Activated CD4-positive, alpha-beta T cell treated with anti-CD3 and anti-CD28 coated beads, Interleukin-2, amount 10 ng/mL, durations not matched to agents 7 days and 5 days (primary cell): ENCODE measurements at places on chromosomes 5 and 9. TPM values are rescaled to one million over a fixed set of nuclear protein-coding genes. Genes with fewer than 3 reads are reported as not detected.

GRCh38 chr9:68741704-68742332 lies 36.8 kb downstream of the PIP5K1B start:
- H3K27ac ChIP-seq, result no peak overlapping the region
- H3K4me3 ChIP-seq, result no peak overlapping the region
- no peak for DNase-seq
- H3K4me1 ChIP-seq, result no peaks in the 10 kb centered on the region
- H3K27me3 ChIP-seq, result peaks cover 9% of the 10 kb centered on the region
- H3K36me3 ChIP-seq, result no peaks in the 10 kb centered on the region

DNA sequence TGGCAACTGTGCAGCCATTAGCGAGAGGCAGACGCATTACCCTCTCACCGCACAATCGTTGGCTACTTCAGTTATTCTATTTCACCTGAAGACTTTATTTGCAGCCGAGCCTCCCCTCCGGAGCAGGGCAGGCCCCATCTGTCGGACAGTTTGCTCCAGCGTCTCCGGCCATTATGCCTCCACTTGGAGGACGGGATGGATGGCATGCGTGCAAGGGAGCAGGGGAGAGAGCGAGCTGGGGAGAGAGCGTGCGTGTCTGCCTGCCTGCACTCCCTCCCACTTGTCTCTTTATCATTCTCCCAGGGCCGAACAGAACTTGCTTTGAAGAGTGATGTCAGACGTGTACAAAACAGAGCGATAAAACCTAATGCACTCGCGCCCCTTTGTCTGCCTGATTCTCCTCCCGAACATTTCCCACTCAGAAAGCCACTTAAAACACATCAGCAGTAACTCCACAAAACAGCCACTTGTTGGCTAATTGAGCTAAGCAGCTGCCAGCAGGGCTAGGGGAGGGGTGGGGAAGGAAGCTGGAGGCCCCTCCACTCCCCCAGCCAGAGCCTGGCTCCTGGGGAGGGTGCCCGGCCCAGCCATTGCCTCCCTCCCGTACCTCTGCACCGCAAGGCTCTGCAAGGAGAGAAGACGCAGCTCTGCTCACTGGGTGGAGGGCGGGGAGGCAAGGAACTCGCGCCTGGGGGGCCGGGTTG lies 43.4 kb upstream of the FUBP3 start:
- DNase-seq, result no peak

GRCh38 chr9:120683150-120683549 lies 31.1 kb downstream of the MEGF9 start:
- H3K4me3 ChIP-seq, result no peak overlapping the region
- no peaks in the 10 kb centered on the region for H3K27me3 ChIP-seq
- no peak overlapping the region for H3K27ac ChIP-seq
- peaks cover 6% of the 10 kb centered on the region for H3K36me3 ChIP-seq
- DNase-seq, result no peak

DNA sequence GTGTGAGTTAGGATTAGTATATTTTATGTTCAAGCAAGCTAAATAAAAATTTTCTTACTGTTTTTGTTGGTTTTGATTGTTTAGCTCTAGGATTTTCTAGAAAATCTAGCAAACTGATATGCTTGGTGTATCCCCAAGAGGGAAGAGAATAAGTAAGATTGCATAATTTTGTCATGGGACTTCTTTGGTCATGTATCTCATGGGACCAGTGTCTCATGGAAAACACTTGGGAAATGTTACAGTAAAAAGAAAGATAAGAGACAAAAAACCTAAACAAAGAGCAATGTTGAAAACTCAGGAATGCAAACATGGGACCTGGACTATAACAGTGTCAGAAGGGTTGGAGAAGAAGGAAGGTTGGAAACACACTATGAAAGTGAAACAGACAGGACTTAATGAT lies 119.4 kb downstream of the TLR4 start:
- H3K27me3 ChIP-seq, result peaks cover 60% of the 10 kb centered on the region
- peaks cover 6% of the 10 kb centered on the region for H3K36me3 ChIP-seq
- H3K27ac ChIP-seq, result no peak overlapping the region
- H3K4me3 ChIP-seq, result no peak overlapping the region
- no peak for DNase-seq

- H3K4me1 ChIP-seq, result no peaks in the 10 kb centered on the region
- no peak for DNase-seq
- H3K4me3 ChIP-seq, result no peak overlapping the region
- H3K27me3 ChIP-seq, result no peaks in the 10 kb centered on the region
- no peaks in the 10 kb centered on the region for H3K36me3 ChIP-seq
These were observed 977.2 kb upstream of the NUDT12 start for GRCh38 chr5:104539618-104540350.

GRCh38 chr9:78997296-78997695 lies 574.5 kb upstream of the TLE4 start:
- H3K4me1 ChIP-seq, result no peaks in the 10 kb centered on the region
- H3K27ac ChIP-seq, result no peak overlapping the region
- H3K36me3 ChIP-seq, result no peaks in the 10 kb centered on the region
- H3K4me3 ChIP-seq, result no peak overlapping the region

DNA sequence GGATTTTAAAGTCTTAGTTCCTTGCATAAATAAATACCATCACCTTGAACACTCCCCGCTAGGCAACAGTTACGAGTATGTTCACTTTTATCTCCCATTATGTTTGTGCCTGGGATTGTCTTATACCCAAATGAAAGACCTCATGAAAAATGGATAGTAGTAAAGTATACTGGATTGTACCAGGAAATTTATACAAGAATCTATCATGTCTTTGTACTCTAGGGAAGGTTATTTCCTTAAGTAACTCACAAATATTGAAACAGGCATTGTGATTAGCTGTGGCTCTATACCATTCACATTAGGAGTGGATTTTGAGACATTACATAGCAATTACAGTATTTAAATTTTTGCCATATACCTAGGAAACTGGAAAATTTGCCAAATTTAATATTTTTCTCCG lies 24.0 kb downstream of the NFIB start:
- no peak overlapping the region for H3K27ac ChIP-seq
- no peak overlapping the region for H3K4me3 ChIP-seq
- peaks cover 3% of the 10 kb centered on the region for H3K27me3 ChIP-seq
- no peak for DNase-seq

DNA sequence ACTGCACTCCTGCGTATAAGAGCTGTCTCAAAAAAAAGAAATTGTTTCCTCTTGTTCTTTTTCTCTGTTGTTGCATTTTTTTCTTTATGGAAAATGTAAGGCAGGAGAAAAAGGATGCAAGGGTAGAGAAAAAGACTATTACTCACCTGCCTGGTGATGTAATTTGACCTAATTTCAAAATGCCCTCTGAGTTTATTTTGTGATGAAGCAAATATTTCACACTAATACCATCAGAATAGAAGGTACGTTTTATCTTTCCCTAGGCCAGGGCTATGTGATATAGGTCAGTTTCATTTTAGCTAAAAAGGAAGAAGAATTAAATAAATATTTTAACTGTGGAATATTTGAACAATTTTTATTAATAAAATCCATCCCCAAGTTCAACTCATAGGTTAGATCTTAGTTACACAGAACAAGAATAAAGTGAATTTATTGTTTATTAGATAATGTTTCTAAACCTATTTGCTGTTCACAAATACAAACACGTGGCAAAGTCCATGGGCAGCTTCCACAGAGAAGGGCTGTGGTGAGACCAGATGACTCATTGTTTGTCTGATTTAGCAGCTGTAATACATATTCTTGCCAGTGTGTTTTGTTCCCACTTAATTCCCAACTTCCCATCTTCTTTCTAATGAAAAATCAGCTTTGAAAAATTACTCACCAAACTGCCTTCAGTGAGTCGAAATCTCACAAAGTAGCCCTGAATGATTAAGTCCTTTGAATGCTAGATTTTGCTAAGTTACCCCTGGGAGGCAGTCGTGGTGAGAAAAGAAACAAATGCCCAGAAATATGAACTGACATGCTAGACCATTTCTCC lies 52.8 kb upstream of the CCDC112 start:
- no peaks in the 10 kb centered on the region for H3K36me3 ChIP-seq
- H3K4me3 ChIP-seq, result no peak overlapping the region
- H3K4me1 ChIP-seq, result no peaks in the 10 kb centered on the region
- DNase-seq, result no peak
- no peak overlapping the region for H3K27ac ChIP-seq

TAS2R1 gene
- total RNA-seq, result not detected

GRCh38 chr9:69943148-69943806 lies 100.4 kb upstream of the MAMDC2 start:
- no peaks in the 10 kb centered on the region for H3K4me1 ChIP-seq
- no peak for DNase-seq
- H3K27me3 ChIP-seq, result peaks cover 26% of the 10 kb centered on the region
- no peak overlapping the region for H3K27ac ChIP-seq

DNA sequence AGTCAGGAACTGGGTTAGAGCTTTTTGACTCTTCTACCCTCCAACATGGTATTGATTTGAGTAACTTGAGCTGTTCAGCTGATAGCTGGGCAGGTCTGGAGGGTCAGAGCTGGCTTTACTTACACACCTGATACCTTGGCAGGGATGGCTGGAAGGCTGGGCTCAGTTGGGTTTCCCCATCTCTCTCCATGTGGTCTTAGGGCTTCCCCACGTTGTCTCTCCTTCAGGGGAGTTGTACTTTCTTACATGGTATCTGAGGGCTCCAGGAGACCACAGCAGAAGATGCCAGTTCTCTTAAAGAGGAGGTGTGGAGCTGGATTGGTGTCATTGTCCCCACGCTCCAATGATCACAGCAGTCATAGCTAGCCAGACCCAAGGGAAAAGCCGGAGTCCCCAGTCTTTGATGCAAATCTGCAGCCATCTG lies 25.6 kb downstream of the ISOC1 start:
- no peaks in the 10 kb centered on the region for H3K36me3 ChIP-seq
- H3K27me3 ChIP-seq, result no peaks in the 10 kb centered on the region
- no peak overlapping the region for H3K4me3 ChIP-seq
- no peak for DNase-seq
- H3K4me1 ChIP-seq, result no peaks in the 10 kb centered on the region

GRCh38 chr5:61933787-61934626 lies 372.0 kb upstream of the KIF2A start:
- H3K27me3 ChIP-seq, result peaks cover 2% of the 10 kb centered on the region
- no peaks in the 10 kb centered on the region for H3K36me3 ChIP-seq
- H3K4me3 ChIP-seq, result no peak overlapping the region

GCNT1 gene
- 8.9 TPM for total RNA-seq

FST gene
- total RNA-seq, result not detected

DNA sequence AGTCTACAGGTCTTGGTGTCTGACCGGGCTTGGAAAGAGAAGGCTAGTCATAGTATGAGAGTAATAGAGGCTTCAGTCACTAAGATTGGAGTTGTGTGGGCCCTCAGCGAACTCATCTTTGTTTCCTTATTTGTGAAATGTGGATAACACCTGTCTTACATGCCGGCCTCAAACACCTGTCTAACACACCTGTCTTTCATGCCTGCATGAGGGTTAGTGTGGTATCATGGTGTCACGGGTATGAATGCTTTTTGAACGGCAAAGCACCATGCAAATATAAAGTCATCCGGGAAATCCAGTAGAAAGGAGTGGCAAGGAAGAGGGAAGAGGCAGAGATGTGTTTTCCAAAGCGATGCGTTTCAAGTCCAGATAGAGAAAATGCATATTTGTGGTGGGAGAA lies 25.5 kb downstream of the GRAMD2B start:
- H3K27ac ChIP-seq, result peak overlapping the region; percentile 69
- no peak for DNase-seq
- H3K4me3 ChIP-seq, result peak overlapping the region; percentile 3
- H3K27me3 ChIP-seq, result no peaks in the 10 kb centered on the region

DNA sequence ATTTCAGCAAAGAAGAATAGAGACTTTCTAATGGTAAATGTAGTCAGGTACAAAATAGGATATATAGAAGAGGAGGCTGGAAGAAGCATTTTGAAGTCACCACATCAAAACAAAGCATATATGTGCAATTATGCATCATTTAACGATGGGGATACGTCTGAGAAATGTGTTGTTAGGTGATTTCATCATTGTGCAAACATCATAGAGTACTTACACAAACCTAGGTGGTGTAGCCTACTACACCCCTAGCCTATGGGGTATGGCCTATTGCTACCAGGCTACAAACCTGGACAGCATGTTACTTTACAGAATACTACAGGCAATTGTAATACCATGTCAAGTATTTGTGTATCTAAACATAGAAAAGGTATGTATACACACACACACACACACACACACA lies 28.4 kb downstream of the ELP1 start:
- H3K27ac ChIP-seq, result no peak overlapping the region
- no peaks in the 10 kb centered on the region for H3K4me1 ChIP-seq
- no peak overlapping the region for H3K4me3 ChIP-seq
- H3K27me3 ChIP-seq, result no peaks in the 10 kb centered on the region
- H3K36me3 ChIP-seq, result peaks cover 40% of the 10 kb centered on the region

HTR1A gene
- total RNA-seq, result not detected

DNA sequence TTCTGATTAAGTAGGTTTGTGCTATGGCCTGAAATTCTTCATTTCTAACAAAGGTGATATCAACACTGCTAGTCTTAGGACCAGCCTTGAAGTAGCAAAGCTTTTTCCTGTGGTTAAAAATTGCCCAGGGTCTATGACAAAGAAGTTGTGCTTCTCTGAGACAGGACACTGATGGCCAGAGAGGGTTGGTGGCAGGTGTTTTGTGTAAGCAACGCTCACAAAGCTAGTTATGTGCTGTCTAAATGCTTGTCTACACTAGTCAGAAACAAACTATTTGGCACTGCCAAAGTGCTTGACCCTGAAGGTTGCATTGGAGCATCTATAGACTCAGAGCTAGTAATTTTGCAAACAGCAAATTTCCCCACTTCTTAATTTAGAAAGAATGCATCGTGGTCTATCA lies 44.1 kb upstream of the SELENOP start:
- H3K36me3 ChIP-seq, result no peaks in the 10 kb centered on the region
- DNase-seq, result no peak
- H3K4me3 ChIP-seq, result no peak overlapping the region
- H3K4me1 ChIP-seq, result no peaks in the 10 kb centered on the region
- no peak overlapping the region for H3K27ac ChIP-seq

DNA sequence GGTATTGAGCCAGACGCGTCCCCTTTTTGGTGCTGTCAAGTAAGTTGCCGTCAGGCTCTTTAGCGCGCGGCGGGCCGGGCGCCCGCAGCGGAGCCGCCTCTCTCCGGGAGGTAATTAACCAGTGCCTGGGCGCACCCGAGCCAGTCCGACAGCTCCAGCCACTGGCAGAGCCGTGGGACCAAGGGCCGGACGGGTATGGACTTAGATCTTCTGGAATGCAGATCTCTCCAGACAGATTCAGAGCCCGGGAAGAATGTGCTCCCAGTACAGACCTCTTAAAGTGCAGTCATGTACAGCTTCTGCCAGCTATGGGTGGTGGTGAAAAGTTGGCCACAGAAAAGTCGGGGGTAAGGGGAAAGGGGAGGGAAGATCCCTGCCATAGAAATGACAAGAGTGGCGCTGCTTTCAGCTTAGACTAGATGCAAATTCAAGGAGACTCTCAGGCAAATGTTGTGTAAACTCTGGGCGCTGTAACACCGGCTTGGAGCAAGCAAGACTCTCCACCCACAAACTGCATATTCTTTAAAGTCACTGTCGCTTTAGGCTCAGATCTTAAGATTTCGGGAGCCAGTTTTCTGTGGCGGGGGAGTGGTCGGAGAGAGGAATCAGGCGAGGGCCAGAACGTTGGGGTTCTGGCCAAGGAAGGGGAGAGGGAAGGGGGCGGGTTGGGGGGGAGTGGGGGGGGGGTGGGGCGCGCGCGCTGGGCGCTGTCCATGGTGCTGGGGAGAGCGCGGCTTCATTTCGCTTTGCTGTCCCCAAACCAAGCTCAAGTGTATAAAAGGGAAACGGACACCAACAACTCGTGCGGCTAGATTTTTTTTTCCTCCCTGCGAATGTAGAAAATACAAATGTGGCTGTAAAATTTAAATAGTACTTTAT lies 29.2 kb downstream of the NR2F1 start:
- H3K4me1 ChIP-seq, result peaks cover 10% of the 10 kb centered on the region
- no peak for DNase-seq
- H3K36me3 ChIP-seq, result peaks cover 2% of the 10 kb centered on the region
- H3K27me3 ChIP-seq, result peaks cover 86% of the 10 kb centered on the region
- H3K4me3 ChIP-seq, result no peak overlapping the region
- no peak overlapping the region for H3K27ac ChIP-seq
